ENCODE measurements at places on chromosomes 7 and 10.

GRCh38 chr10:50501924-50502452 is 121.8 kb downstream of the SGMS1 start:
- DNase-seq: no peak

- no peak for DNase-seq
These were observed 58.1 kb downstream of the SHH start for GRCh38 chr7:155754165-155754564.

DNA sequence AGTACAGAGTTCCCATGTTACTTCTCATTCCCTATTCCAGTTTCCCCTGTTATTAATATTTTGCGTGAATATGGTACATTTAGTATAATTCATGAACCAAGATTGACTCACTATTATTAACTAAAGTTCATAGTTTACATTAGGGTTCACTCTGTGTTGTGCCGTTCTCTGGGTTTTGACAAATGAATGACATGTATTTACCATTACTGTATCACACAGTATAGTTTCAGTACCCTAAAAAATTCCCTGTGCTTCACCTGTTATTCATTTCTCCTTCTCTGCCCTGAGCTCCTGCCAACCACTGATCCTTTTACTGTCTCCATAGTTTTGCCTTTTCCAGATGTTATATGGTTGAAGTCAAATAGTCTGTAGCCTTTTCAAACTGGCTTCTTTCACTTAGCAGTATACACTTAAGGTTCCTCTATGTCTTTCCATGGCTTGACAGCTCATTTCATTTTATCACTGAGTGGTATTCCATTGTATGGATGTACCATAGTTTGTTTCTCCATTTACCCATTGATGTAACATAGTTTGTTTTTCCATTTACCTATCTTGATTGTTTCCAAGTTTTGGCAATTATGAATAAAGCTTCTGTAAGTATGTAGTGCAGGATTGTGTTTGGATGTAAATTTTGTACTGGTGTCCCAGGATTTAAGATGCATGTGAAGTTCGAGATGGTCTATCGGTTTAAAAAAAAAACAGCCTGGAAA is 58.8 kb downstream of the CDK14 start:
- DNase-seq: no peak

- no peak for DNase-seq
These were observed 5.4 kb upstream of the HSPB1 start for GRCh38 chr7:76296743-76297740.

GRCh38 chr10:103792547-103792946 is 62.8 kb downstream of the SH3PXD2A start:
- no peak for DNase-seq

DNA sequence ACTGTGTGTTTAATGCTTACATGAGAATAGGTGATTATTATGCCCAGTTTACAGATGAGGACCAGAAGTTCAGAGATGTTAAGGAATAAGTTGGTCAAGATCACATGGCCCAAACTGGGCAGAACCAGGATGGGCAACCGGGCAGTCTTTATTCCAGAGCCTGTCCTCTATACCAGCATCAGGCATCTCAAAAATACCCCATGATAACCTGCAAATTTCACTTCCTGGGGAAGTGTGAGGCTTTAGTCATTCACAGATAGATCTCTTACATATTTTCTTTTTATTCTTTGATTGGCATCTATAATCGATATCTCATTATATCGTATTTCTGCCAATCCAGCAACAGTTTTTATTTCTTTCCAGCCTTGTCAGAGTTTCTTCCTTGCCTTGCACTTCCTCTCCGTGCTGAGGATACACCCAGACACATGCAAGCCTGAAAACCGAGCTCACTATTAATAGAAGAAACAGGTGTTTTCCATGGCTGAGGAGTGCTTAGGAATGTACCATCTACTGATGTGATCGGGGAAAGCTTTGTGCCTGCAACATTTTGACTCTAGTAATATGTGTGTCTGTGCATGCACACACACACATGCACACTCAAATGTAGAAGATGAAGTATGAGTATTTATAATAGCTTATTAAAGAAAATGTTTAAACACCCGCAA is 82.4 kb downstream of the CREM start:
- peak; percentile 31 for DNase-seq

DNA sequence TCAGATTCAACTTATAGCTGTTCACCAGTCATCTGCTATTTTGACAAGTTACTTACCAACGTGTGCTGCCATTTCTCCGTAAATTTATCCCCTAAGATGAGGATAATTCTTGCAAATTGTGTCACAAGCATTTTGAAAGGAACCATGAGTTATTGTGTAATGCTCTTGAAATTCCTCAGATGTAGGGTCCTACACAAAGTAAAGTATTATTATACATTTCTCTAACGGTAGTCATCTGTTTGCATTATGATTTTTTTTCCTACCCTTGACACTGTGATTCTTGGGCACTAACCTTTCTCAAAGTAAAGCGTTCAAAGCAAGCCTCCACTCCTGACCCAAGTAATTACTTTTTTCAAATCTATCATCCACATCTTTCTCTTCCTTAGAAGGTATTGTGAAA is 8.1 kb downstream of the HERC4 start:
- no peak for DNase-seq

DNA sequence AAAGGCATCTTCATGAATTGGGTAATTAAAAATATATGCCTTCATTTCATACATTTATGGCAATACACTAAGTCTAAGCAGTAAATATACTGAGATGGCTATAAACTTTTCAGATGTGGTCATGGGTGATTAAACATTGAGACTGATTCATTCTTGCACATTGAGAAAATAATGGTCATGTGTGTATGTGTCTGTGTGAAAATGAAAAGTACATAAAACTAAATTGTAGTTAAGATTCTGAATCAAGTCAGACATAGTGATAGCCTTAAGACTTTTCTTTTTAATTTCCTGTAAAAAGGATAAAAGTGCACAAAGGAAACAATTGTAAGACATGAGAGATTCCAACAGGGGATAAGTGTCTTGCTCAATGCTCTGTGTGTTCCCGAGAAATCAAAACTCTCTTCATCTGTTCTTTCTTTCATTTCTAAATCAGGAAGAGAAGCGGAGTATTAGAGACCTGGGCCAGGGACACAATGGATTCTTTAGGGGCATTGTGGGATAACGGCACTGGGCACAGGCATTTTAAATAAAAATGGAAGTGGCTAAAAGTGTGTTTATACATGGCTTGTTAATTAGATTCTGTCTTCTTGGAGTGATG is 69.8 kb upstream of the AGR3 start:
- DNase-seq: no peak

GRCh38 chr10:79377557-79378382 is 30.5 kb downstream of the PPIF start:
- no peak for DNase-seq

GRCh38 chr7:67842571-67842970 is 845.9 kb downstream of the TYW1 start:
- DNase-seq: no peak

- peak; percentile 27 for DNase-seq
These were observed 1.6 kb downstream of the GTF2IRD1 start for GRCh38 chr7:74455291-74455804.
